ENCODE measurements at places on chromosomes 1 and 21.
A peak's percentile ranks its signal among the peaks of the same experiment; 100 is the strongest.

DNA sequence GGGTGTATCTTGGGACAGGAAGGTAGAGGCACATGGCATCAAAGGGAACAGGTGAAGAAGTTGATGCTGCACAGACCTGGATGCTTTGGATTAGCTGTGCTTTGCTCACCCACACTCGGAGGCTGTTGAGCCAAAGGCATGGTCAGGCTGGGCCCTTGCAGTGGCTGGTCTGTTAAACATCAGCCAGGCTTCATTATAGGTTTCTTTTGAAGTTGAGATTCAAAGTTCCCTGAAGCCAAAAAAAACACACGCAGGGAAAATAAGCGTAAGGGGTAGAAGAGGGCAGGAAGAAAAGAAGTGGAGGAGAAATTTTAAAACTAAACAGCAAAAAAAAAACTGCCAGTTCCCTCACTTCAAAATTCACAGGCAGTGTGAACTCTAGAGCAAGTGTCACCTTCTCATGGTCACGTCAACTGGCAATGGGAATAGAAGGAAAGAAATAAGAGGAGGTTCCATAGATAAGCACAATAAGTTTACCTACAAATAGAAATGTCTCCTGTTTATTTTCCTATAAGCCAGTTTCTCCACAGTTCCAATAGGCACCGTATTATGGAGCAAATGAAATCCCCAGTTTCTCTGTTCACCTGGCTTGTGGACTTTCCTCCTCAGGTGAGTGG, 139.5 kb downstream of the PAPPA2 start:
- DNase-seq, result no peak

DNA sequence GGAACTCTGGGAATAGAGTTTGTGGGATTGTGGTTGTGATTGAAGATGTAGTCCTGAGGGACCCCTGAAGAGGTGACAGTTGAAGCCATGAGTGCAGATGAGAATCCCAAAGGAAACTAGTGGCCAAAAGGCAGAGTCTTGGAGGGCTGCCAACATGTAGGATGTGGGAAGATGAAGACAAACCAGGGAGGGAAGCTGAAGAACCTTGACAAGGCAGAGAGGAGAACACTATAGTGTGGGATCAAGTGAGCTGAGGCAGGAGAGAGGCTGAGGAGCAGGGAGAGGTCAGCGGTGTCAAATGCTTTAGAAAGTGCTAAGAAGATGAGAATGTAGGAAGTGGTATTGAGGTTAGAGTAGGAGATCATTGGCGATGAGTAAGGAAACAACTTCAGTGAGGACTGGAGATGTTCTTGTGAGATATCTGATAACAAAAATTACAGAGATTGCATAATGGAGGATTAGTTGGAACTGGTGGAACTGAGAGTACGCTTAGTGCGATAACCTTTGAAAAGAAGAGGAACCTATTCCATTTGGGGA, 88.5 kb upstream of the VCAM1 start:
- no peak for DNase-seq

- DNase-seq, result no peak
Observed at GRCh38 chr1:78029793-78030192, 16.0 kb upstream of the GIPC2 start.

- no peak for DNase-seq
Observed at GRCh38 chr21:40047993-40048730, 180.9 kb downstream of the PCP4 start.

DNA sequence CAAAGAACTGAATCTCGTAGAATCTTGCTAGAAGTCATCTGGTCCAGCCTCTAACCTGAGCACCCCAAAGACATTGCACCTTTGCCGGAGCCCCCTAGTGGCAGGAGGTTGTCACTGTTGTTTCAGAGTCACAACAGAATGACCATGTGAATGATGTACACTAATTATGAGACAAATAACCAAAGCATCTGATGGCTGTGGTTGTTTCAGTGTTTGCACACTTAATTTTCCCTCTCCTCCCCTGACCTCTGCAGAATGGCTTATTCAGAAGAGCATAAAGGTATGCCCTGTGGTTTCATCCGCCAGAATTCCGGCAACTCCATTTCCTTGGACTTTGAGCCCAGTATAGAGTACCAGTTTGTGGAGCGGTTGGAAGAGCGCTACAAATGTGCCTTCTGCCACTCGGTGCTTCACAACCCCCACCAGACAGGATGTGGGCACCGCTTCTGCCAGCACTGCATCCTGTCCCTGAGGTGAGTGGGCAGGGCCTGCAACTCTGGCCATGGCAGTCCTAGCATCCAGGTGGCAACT, 26.4 kb downstream of the TRAF5 start:
- peak; percentile 50 for DNase-seq

DNA sequence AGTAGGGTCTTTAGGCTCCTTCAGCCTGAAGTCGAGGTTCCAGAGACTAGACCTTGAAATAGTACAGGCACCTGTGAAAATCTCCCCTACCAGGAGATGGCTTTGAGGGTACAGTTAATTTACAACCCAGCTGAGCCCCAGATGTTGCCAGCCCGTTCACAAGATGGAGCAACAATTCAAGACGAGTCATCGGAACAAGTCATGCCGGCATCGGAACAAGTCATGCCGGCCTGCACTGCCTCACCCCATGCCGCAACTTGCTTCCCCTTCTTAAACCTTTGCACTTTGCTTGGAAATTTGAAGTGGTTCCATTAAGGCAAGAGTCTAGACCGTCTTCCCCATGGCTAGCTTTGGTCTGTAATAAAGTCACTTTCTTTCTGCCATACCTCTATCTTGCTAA, 16.0 kb downstream of the HHAT start:
- DNase-seq, result no peak

GRCh38 chr1:6922096-6922931, 137.1 kb downstream of the CAMTA1 start:
- DNase-seq, result peak; percentile 10

- DNase-seq, result no peak
Observed at GRCh38 chr1:110873856-110874255, 908 bp downstream of the CD53 start.

Measured in dermis blood vessel endothelial cell (primary cell).